ENCODE measurements at places on chromosomes 2 and 18.

- DNase-seq = no peak
These were observed 231.2 kb downstream of the TCF4 start for GRCh38 chr18:55356815-55357214.

- peak; percentile 92 for DNase-seq
These were observed at the start of gene EPAS1 for GRCh38 chr2:46296840-46297545. Gene EPAS1, plus strand, starts transcription at chr2:46297407. Its CDS starts 505 bp downstream, at chr2:46297912.

DNA sequence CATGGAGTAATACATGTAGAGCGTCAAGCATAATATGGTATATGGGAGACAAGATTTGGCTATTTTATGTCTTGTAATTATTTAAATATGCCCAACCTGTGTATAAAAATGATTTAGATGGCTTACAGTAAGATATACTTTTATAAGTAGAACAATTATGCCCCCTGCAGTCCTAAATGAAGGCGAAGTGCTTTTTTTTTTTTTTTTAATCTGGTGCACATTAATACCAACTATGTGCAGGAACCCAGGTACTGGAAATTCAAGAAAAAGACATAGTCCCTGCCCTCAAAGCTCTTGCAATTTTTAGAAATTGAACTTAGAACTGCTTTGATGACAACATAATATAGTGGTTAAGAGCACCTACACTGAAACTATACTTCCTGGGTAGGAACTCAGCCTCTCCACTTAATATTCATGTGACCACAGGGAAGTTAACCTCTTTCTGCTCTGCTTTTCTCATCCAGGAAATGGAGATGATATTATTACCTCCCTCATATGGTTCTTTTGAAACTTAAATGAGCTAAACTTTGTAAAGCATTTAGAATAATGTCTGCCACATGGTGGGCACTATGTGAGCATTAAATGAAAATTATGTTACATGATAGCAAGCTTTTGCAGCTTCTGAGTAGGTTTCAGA is 38.1 kb downstream of the AFTPH start:
- no peak for DNase-seq

GRCh38 chr2:240435948-240436682 is 652 bp downstream of the GPC1 start:
- no peak for DNase-seq

- DNase-seq = no peak
These were observed 120.9 kb downstream of the CNTNAP5 start for GRCh38 chr2:124145982-124146381.

GRCh38 chr2:181138816-181139215 is 158.4 kb downstream of the UBE2E3 start:
- no peak for DNase-seq

DNA sequence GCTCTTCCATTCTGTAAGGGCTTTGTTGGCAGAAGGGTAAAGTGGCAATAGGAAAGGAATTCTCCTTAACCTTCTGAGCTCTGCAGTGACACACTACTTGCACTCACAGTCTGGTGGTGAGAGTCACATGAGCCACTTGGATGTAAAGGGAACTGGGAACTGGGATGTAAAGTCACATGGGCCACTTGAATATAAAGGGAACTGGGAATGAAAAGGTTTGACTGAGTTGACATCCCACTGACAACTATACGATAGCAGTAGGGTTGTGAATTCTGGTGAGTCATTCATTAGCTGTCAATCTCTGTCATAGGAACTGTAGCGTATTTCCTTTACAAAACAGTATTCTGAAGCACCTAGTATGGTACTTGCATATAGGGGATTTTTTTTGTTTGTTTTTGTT is 5.5 kb downstream of the RPE start:
- no peak for DNase-seq

DNA sequence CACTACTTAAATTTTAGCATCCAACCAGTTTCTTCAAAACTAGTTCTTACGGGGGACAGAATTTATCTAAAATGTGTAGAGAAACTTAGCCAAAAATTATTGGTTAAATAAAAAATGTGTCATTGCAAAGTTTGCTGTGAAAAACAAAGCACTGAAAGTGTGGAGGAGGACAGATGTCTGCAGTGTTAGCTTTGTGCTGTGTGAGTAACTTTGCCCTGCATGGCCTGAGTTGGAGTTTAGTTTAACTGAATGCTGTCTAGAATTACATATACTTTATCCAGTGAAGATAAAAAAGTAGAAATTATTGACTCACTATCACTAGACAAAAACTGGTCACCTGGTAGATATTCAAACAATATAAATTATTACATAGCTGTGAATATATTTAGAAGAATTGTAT is 1225.2 kb upstream of the CELF4 start:
- no peak for DNase-seq

DNA sequence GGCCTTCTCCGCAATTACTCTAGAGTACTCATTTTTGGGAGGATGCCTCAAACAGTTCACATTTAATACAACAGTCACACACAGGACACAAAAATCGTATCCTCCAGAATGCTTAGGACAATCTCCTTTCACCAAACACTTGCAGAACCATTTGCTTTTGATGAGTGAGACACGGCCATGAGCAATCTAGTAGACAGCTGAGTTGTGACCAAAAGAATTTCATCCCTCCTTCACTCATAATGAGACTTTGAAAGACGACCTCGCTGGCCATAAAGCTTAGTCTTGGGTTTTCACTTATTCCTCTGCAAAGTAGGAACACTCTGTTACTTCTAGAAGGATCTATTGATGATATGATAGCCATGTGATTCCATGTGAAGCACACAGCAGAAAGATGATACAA is 87.5 kb upstream of the SLC35G4 start:
- no peak for DNase-seq

- no peak for DNase-seq
These were observed 209.2 kb downstream of the MYCN start for GRCh38 chr2:16149349-16150243.

DNA sequence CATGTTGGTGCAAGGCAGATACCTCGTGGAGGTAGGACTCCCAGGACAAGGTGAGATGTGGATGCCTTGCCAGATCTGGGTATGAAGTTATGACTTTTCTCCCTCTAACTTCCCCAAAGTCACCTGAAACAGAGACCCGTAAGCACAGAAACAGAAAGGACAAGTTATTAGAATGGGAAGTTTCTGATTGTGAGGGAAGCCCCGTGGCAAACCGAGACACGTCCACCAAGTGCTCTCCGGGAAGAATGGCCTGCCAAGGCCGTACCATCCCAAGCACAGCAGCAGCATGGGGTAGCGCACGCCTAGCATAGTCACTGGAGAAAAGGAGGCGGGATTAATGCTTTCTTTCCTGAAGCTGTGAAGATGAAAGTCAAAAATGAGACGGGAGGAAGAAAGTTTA is 110.6 kb downstream of the ZNF532 start:
- no peak for DNase-seq

DNA sequence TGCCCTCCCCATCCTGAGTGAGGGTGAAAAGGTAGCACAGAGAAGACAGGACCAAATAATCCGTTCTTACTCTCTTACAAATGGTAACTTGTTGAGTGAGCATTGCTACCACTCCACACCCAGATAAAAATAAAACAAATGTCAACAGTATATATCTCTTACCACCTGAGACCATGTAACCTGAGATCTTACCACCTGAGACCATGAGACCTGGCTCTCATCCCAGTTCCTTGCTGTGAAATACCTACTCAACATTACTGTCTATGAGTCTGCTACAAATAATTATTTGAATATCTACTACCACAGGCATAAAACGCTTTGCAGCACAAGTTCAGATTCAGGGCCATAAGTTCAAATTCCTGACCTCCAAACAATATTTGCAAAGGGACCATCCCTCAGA is 234.7 kb downstream of the C1D start:
- no peak for DNase-seq

DNA sequence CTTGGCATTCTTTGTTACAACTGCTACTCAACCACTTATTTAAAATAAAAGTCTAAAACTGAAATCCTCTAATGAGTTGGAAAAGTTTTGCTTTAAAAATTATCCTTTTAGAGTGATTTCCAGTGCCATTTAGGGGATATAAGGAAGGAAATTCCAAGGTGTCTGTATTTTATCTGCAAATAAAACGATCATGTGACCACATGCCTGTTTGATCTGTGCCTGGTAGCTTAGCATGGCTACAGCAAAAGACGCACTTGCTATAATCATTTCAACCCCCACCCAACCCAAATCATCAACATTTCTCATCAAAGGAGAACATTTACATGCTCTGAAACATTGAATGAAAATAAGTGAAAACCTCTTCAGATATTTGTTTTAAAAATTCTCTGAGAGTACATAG is 615.1 kb downstream of the IRS1 start:
- DNase-seq = no peak

DNA sequence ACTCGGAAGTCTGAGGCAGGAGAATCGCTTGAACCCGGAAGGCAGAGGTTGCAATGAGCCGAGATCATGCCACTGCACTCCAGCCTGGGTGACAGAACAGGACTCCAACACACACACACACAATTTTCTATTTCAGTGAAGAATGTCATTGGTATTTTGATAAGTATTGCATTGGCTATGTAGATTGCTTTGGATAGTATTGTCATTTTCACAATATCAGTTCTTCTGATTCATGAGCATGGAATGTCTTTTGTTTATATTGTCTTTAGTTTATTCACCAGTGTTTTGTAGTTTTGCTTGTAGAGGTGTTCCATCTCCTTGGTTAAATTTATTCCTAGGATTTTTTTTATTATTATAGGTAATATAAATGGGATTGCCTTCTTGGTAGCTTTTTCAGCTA is 693.4 kb upstream of the SYT4 start:
- no peak for DNase-seq

DNA sequence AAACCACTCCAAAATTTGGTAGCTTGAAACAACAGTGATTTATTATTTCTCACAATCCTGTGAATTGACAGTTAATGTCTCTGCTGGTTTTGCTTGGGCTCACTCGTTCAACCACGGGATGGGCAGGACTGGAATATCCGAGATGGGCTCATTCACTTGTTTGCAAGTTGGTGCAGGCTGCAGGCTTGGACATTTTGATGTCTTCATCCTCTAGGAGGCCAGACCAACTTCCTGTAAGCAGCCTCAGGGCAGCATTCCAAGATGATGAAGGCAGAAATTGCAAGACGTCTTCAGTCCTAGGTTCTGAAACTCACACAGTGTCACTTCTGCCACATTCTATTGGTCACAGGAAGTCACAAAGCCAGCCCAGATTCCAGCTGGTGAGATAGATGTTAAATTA is 47.1 kb downstream of the GPR39 start:
- DNase-seq = no peak

GRCh38 chr18:58177004-58177717 is 133.1 kb downstream of the NEDD4L start:
- no peak for DNase-seq

DNA sequence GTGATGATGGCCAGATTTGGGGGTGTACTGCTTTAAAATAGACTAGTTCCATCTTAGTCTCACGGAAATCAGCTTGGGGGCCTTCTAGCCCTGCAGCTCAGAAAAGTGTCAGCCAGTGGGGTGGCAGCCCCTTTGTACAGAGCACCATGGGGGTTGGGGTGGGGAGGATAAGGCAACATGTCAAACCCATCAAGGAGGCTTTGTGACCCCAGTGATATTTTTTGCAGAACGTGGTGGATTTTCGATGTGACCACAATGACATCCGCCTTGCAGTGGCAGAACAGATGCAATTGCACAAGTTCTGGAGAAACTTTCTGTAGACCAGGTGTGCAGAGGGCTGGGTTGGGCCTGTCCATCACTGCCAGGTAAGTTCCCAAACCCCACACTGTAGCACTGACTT is 3.0 kb upstream of the CD8A start:
- DNase-seq = no peak
